T47D (cell line): ENCODE measurements at places on chromosomes 1 and 21.

DNA sequence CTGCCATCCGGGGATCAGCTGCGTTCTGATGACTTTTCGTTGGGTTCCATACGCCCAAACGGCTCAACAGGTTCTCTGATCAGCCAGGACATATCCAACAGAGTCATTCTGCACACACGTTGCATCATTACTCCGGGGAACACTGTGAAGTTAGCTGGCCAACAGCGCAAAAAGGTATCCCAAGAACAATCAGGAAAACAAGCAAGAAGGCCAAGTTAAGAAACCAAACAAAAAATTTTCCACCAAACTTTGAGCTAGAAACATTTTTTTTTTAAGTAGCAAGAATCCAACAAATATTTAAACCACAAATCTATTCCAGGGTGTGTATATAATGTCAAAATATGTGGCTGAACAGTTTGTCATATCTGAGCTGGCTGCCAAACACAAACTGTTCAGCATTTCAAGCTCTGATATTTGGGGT, 29.2 kb downstream of the NID1 start:
- DNase-seq = no peak

- no peak for DNase-seq
Measured at GRCh38 chr21:45768011-45768739, 124.7 kb downstream of the PCBP3 start.

GRCh38 chr1:212700892-212701819, 1.5 kb upstream of the BATF3 start:
- DNase-seq = peak; percentile 40

DNA sequence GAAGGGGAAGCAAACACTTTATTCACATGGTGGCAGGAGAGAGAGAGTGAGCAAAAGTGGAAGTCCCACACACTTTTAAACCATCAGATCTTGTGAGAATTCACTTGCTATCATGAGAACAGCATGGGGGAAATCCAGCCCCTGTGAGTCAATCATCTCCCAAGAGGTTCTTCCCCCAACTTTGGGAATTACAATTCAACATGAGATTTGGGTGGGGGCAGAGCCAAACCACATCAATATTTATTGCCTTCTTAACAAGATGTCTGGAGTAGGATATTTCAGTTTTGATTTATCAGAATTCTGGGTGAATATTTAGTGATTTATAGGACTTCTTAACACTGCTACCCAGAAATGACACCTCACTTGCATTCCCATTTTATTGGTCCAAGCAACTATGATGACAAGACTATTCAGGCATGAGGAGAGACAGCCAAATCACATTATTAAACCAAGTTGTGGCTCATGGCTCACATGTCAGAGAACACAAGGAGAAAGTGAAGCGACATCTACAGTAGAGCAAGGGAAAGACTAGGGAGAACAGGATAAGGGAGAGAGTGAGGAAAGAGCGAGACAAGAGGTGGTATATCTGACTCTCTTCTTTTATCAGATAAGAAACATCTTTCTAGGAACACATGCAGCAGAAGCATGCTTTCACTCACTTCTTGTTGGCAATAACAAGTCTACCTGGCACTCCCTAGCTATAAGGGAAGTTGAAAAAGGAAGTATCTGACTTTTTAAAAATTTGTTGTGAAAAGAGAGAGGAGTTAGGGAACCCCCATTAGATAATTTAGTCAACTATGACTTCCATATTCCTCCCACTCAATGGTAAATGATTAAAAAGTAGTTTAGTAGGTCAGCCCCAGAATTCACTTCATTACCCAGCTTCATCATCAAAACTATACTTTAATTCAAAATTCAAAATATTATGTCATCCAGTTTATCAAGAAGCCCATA, 36.6 kb upstream of the PTPRC start:
- DNase-seq = no peak

DNA sequence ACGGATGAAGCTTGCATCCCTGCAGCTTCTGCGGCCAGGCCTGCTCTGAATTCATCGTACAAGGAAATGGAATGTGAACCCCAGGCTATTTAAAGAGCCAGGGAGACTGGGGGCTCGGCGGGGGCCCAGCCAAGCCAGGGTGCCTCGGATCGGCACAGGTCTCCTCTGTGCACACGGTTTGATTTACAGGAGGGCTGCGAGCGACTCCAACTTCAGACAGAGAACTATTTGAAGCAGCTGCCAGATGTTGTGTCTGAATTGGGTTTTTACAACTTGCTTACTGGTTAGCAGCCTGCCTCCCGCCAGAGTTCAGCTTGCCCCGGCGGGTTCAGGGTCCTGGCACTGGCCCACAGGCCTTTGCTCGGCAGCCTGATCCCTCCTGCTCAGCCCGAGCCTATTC, 83.2 kb downstream of the SPSB1 start:
- DNase-seq = no peak

GRCh38 chr1:59691261-59691660, 123.5 kb upstream of the HOOK1 start:
- no peak for DNase-seq

- no peak for DNase-seq
Measured at GRCh38 chr1:78779831-78780230, 130.2 kb downstream of the IFI44 start.

DNA sequence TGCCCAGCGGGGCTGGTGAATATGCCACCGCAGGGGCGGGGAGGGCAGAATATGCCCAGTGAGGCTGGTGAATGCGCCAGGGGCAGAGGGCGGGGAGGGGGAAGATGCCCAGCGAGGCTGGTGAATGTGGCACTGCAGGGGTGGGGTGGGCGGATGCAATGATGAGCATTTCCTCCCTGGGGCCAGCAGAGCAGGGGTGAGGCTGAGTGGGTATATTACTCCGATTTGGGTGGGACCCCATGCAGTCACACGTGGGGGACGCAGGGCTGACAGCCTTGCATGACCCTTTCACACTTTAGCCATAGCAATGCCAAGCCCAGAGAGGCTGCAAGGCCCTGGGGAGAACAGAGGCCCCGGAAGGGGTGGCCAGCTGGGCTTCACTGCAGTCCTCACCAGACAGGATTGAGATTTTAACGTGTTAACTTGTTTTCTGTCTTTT, 9.3 kb upstream of the SLX9 start:
- DNase-seq = no peak

DNA sequence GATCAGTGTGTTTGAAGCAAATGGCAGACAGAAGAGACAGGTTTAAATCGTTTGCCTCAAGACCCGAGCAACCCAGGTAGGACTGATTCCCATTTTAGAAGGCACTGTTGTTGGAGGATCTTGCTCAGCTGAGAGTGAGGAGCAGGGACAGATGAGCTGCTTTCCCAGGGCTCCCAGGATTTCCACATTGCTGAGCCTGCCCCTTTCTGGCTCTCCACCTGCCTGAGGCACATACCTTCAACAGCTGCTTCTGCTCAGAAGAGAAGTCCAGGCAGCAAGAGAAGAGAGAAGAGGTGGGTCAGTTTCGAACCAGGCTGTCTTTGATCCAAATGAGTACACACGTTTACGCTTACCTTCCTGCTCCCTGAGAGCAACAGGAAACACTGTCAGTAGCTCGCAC, 5.7 kb downstream of the TNNT2 start:
- peak; percentile 30 for DNase-seq

DNA sequence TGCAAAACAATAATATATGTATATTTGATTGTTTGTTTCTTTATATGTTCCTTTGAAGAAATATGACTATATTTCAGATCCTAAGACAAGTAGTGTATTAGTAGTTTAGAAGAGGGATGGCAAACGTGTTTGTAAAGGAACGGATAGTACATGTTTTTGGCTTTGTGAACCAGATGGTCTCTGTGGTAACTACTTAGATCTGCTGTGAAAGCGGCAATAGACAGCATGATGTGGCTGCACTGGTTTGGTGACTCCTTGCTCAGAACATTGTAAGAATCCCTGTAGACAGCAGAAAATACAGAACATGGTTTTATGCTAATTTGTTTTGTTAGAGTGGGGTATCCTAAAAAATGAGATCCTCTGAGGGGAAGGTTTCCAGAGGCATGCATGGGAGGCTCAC, 3.1 kb downstream of the ACADM start:
- no peak for DNase-seq

DNA sequence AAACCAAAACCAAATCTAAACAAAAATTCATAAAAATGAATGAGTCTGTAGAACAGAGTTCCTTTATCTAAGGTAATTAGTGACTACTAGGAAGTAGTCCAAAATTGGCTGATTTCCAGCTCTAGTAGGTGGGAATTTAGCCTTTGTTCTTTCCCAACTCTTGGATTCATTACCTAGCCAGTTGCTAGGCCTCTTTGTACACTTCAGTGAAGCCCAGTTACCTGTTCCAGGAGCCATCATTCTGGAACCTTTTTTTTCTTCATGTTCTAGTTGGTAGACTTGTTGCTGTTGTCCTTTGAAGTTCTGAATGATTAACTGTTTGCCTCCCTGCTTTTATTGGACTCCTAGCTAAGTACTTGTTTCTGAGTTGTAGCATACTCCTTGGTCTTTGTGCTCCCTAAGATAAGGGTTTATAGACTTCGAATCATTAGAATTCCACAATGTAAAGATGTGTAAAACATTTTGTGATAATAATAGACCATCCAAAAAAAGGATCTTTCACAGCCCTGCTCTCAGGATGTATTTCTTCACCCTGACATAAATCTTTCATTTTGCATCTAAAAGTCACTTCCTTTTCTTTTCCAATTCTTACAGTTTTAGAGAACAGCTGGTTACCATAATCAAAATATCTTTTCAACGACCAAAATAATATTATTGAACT, 9.8 kb downstream of the PLA2G4A start:
- DNase-seq = no peak

GRCh38 chr1:179786815-179787685, 44.0 kb downstream of the FAM163A start:
- no peak for DNase-seq

- DNase-seq = no peak
Measured at GRCh38 chr1:115467196-115467595, 129.1 kb upstream of the NGF start.

DNA sequence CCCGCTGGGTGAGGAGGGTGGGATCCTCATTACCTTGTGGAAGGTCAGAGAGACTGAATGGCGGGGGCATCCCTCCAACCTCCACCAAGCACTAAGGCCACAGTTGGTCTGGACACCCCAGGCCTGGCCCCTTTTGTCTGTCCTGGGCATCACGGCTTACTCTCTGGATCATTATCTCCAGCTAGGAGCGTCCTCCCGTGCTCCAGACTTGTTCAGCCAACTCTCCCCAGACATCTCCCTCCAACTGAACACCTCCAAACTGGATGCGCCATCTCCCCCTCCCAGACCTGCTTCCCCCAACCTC, 7.3 kb upstream of the GJB5 start:
- no peak for DNase-seq

GRCh38 chr1:160365325-160365724, 1.5 kb upstream of the NHLH1 start:
- DNase-seq = no peak

DNA sequence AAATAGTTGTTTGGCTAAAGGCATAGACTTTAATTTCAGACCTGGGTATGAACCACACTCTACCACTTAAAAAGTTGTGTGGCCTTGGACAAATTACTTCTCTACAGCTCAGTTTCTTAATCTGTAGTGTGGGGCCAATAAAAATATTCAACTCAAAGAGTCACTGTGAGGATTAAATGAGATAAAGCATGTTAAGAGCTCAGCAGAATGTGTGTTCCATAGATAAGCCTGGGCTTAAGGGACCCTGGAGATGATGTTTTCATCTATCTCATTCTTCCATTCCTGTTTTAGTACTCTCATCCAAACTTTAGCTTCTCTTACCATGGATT, 17.7 kb downstream of the S100A10 start:
- no peak for DNase-seq

DNA sequence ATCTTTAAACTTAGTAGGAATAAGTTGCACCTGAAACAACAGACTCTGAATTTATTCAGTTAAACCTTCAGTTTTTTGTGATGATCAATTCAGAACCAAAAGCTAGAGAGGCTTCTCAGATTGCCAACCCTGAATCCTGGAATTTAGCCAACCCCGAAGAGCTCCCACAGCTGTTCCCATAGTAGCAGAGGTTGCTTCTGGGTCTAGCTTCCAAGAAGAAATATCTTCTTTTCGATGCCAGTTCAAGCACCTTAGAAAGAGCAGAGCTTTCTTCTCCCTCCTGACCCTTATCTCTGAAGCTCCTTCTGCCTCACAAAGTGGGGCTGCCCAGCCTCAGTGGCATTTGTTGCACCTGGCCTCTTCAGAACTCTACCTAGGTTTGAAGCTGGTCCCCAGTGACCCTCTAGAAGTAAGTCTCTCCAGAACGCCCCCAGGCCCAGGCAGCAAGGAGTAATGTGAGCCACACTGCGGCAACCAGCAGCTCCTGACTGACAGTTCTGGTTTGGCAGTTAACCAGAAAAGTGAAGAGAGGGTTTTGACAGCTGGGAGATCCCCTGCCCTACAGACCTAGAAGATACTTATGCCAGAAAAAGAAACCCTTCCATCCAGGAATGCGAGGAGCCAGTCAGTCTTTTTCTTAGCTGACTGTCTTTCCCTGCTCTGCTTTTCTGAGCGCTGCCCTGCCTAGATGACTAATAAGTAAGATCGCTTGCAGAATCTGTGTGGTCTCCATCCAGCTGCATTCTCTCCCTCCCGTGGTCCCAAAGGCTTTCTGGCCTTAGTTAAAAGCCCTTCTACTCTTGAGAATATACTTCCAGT, 165.9 kb downstream of the ADGRL4 start:
- DNase-seq = no peak

- no peak for DNase-seq
Measured at GRCh38 chr1:167799747-167800146, 78.0 kb downstream of the MPZL1 start.

DNA sequence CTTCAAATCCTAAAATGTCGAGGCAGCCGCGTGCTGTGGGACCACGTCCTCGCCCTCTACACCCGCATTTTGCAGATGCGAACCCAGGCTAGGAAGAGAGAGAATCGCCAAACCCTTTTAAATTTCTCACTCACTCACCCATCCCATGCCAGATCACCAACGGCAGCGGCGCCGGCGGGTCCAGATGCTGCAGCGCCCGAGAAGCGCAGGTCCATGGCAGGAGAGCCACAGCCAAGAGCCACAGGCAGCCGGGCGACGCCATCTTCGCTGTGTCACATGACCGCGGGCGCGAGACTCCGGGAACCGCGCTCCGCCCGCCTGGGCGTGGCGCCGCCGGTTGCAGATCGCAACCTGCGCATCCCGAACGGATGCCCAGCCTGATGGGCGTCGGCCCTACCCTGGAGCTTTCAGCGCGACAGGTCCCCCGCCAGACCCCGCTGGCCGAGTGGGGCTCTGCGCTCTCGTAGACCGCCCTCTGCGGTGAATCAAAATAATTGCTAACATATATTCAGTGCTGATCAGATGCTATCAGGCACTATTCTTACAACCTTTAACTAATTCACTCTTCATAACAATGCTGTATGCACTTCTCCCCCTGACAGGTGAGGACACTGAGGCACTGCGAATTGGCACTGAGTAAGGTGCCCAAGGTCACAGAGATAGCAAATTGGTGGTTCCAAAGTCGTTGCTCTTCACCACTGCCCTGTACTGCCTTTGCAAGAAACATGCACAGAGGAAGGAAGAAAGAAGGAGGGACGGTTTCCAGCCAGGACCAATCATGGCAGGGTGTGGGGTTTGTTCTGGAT, at the start of gene PPT1:
Gene PPT1 (minus strand): TSS at position 276 of the 806 bp plus-strand sequence. CDS start 14 bp downstream, at position 262.
- DNase-seq = peak; percentile 60

DNA sequence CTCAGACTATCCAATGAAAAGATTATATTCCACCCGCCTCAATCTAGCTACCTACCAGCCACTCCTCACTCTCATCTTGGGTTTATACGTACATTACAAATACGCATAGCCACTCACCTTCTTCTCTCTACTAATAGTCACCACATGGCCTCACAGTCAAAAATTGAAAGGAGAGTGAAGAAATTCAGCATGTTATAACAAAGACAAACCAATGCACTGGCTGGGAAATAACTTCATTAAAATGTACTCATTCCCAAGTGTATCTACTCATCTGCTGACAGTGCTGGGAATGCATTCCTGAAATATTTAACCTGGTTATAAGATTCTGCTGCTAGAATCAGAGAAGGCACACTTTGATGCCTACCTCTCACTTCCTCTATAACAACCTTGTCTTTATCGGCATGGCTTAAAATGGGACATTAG, 6.5 kb downstream of the ZNF644 start:
- peak; percentile 21 for DNase-seq
